AG09309 (cell line): ENCODE measurements at places on chromosomes 11 and 22.

DNA sequence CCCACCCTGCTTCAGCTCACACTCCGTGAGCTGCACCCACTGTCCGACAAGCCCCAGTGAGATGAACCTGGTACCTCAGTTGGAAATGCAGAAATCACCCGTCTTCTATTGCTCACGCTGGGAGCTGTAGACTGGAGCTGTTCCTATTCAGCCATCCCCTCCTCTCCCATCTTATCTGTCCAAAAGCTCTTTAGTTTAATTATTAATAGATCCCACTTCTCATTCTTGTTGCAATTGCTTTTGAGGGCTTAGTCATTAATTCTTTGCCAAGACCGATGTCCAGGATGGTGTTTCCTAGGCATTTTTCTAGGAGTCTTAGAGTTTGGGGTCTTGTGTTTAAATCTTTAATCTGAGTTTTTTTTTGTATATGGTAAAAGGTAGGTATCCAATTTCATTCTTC is 116.8 kb downstream of the TRIM44 start:
- DNase-seq: no peak

- no peak for DNase-seq
Observed at GRCh38 chr22:30891443-30891755, 77.2 kb downstream of the MORC2 start.

DNA sequence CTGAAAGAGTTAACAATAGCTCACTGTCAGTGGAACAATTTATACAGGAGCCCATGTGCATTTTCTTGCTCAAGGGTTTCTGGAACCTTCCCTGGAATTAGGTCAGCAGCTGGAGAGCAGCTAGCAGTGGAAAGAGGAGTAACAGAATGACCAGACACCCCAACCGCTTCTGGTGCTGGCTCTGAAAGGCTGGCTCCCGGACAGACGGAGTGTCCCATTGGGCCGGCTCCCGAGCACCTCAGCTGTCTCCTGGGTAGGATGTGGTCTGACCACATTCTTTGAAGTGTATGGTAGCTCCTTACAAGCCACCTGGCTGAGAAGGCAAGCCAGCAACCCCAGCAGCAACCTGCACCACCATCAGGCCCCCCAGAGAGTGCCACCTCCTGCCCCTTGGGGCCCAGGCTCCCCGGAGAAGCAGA is 44.7 kb downstream of the ABTB2 start:
- no peak for DNase-seq

- no peak for DNase-seq
Observed at GRCh38 chr22:40592352-40593113, 44.0 kb downstream of the MRTFA start.

DNA sequence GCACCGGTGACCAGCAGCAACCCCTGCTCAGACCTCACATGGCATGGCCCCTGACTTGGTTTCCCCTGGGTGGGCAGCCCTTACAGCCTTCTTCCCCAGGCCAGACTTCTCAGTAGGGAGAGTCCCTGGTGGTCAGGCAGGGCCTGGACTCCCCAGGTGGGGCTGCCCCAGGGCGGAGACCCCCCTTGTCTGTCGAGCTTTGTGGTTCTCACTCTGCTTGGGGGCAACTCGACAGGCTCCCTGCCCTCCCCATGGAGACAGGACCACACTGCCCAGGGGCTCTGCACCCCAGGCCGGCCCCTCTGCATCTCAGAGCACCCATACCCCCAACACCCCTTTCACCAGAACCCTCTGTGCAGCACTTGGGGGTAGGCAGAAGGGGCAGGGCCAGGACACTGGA is 87.7 kb downstream of the MORC2 start:
- no peak for DNase-seq
